ENCODE measurements at places on chromosomes 3 and 15. TPM values are rescaled to one million over a fixed set of nuclear protein-coding genes. Genes with fewer than 3 reads are reported as not detected.

Gene CCR4
- 0.11 TPM for total RNA-seq

Gene LNP1
- 8.7 TPM for total RNA-seq

DNA sequence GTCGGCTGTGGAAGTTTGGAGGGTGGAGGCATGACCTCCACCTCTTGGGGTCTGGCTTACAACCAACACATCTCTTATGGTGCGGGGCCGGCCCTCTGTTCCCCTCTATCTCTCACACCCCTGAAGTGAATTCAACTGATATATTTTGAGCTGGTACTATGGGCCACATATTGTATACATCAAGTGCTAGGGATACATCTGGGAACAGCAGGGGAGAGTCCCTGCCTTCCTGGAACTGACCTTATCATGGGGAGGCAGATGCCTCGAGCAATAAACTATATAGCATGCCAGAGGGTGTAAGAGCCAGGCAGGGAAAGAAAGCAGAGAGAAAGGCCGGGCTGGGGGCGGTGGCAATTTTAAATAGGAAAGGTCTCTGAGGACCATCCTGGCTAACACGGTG lies 60.4 kb upstream of the TRPM1 start:
- H3K4me3 ChIP-seq: no peak overlapping the region
- H3K36me3 ChIP-seq: no peaks in the 10 kb centered on the region
- DNase-seq: no peak
- no peaks in the 10 kb centered on the region for H3K27me3 ChIP-seq
- H3K4me1 ChIP-seq: no peaks in the 10 kb centered on the region

GRCh38 chr3:165466856-165467255 lies 270.7 kb upstream of the SLITRK3 start:
- no peaks in the 10 kb centered on the region for H3K27me3 ChIP-seq
- no peaks in the 10 kb centered on the region for H3K4me1 ChIP-seq
- no peak for DNase-seq
- H3K4me3 ChIP-seq: no peak overlapping the region

DNA sequence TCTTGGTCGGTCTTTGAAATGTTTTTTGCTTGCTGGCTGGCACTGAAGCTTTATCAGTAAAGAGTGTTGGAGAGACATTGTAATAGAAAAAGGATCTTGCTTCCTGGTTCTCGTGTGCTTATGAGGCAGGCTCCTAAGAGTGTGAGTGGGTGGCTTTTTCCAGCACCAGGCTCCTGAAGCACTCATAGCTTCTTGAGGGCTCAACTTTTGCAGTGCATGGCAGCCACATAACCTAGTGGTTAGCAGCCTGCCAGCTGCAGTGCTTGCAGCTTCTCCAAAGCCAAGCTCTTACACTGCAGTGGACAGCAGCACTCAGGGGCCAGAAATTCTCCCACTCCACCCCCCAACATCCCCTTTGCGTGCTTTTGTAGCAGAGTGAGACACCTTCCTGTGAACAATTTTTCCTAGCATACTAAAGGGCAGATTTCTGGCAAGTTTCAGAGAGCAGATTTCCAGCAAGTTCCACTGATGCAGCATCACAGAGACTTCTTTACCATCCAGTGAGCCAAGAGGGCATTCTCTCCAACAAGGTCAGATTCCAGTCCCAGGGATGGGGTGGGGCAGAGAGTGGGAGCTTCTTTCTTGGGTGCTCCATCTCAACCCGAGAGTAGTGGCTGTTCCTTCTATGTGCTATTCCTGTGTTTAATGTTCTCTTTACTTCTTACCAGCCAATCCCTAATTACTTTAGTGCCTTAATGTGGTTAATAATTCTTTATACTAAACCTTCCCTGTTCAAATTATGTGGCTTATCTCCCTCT lies 15.8 kb upstream of the ARHGEF26 start:
- no peak overlapping the region for H3K4me3 ChIP-seq
- H3K36me3 ChIP-seq: no peaks in the 10 kb centered on the region
- no peaks in the 10 kb centered on the region for H3K4me1 ChIP-seq
- H3K27me3 ChIP-seq: no peaks in the 10 kb centered on the region

DNA sequence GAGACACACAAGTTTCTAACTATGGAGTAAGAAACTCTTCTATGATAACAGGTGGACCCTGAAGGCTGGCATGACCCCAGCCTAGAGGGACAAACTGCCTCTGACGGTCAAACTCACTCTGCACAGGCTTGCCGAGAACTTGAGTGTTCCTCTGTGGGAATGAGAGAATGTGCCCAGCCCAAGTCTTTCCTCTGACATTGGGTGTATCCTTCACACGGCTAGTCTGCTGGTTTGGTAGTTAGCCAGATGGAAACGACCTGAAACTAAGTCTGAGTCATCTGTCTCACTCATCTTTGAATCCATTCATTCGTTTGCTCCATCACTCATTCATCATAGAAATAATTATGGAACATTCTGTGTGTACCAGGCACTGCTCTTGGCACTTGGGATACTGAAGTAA lies 198.4 kb downstream of the ATP10A start:
- H3K36me3 ChIP-seq: no peaks in the 10 kb centered on the region
- H3K4me3 ChIP-seq: no peak overlapping the region
- no peak overlapping the region for H3K27ac ChIP-seq
- no peaks in the 10 kb centered on the region for H3K27me3 ChIP-seq

DNA sequence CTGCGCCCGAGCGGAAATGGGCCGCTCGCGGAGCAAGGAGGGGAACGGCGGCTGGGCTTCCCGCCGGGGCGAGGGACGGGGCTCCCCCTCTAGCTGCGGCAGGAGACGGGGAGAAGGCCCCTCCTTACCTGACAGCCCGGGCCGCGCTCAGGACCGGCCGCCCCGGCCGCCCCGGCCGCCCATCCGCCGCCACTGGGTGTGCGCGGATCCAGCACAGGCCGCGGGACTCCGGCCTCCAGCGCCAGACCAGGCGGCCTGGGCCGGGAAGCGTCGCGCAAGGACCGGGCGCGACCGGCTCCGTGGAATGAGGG lies 296 bp downstream of the TPRA1 start:
- H3K27me3 ChIP-seq: no peaks in the 10 kb centered on the region
- DNase-seq: no peak
- peaks cover 11% of the 10 kb centered on the region for H3K4me1 ChIP-seq
- H3K4me3 ChIP-seq: peak overlapping the region; percentile 76

DNA sequence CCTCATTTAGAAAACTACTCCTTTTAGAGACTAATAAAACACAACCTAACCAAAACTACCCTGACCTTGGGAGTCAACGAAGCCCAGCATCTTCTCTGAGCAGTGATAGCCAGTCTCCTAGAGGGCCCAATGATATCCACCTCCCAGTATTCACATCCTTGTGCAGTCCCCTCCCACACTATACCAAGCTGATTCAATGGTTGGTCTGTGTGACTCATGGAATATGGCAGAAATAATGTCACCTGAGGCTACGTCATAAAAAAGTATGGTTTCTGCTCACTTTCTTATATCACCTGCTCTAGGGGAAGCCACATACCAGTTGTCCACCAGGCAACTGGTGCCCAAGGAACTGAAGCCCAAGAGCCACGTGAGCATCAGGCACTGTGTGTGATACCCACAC lies 21.4 kb upstream of the USF3 start:
- peaks cover 55% of the 10 kb centered on the region for H3K36me3 ChIP-seq
- no peak overlapping the region for H3K4me3 ChIP-seq
- H3K27me3 ChIP-seq: no peaks in the 10 kb centered on the region
- no peaks in the 10 kb centered on the region for H3K4me1 ChIP-seq
- H3K27ac ChIP-seq: no peak overlapping the region

DNA sequence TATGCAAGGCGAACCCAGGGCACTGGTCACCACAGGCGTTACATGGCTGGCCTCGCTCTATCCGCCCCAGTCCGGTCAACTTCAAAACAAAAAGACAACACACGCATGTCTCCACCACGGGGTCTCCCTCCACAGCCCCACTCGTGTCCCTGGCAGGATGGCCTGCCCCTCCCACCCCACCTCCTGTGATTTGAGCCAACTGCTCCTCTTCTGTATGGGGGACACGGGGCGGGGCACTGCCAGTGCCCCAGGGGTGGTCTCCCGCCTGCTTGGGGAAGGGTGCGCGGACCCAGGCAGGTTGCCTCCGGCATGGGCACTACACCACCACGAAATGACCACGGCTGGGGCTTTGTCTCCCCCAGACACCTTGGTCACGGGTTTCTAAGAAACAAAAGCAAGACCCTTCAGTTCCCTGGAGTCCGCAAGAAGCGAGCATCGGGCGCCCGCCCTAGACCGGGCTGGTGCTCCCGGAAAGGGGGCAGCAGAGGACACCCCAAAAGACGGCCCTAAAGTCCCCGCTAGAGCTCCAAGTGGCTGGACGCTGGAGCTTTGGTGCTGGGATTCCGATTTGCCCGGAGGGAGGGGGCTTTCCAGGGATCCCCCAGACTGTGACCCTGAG lies 219.3 kb upstream of the PRICKLE2 start:
- H3K4me3 ChIP-seq: peak overlapping the region; percentile 82
- no peaks in the 10 kb centered on the region for H3K27me3 ChIP-seq
- no peak for DNase-seq
- no peaks in the 10 kb centered on the region for H3K36me3 ChIP-seq
- no peak overlapping the region for H3K27ac ChIP-seq
- H3K4me1 ChIP-seq: peaks cover 13% of the 10 kb centered on the region

GRCh38 chr3:190302212-190302867 lies 19.9 kb downstream of the CLDN1 start:
- no peaks in the 10 kb centered on the region for H3K27me3 ChIP-seq
- no peak for DNase-seq
- H3K4me3 ChIP-seq: no peak overlapping the region
- no peak overlapping the region for H3K27ac ChIP-seq
- no peaks in the 10 kb centered on the region for H3K4me1 ChIP-seq

Data from H1 (cell line).